ENCODE measurements at places on chromosomes 1 and 21.

DNA sequence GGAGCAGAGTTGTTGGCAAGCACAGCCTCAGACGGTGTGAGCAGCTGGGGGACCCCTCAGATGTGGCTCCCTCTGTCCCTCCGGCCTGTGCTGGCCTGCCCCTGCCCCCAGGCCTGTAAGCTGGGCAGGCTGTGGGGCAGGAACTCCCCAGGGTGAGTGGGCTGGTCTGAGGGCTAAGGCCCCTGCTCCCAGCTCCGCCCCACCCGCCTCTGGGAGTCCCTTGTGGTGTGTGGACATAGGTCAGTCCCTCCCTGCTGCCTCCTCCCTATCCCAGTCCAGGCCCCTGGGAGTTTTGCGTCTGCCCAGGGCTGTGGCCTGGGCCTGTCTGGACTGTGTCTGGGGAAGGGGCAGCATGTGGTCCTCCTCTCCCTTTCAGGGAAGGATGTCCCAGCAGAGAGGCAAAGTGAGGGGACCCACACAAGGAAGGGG, 3.6 kb upstream of the VWA1 start:
- DNase-seq: no peak

DNA sequence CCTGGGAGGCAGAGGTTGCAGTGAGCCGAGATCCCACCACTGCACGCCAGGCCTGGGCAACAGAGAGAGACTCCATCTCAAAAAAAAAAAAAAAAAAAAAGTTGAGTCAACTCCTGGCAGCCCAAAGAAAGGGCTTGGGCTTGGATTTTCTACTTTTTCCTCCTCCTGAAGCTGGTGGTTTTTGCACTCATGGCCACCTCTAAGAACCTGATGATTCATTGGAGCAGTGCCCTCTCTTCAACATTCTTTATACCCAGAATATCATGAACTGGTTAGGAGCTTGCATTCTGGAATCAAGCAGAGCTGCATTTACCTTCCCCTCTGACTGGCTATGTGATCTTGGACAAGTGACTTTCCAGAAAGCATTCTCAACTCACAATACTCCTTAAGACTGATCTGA, 3.5 kb upstream of the ACTA1 start:
- no peak for DNase-seq

GRCh38 chr1:189496768-189497167, 980.9 kb downstream of the BRINP3 start:
- no peak for DNase-seq

DNA sequence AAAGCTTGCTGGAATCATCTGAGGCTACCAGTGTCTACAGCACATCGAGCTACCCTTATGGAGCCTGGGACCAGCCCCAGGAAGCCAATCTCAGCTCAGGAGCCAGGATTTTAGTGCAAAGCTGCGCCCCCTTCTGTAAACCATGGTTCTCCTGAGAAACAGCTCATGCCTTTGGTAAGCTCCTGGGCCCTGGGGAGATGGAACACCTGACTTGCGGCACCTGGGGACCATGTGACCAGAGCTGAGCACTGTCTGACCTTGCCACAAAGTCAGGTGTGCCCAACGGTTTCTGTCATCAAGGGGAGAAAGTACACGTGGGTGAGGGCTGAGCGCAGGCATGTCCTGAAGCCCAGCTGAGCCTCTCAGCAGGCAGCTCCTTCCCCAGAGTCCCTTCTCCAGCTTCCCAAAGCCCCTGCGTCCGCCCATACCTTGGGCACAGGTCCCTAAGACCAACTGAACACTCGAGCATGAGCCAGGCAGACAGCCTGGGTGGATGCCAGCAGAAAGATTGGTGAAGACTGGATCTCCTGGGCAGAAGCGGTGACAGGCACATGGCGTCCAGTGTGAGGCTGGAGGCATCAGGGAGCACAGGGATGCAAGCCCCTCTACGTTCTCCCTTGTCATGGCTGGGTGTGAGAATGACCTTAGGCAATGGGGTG, 57.9 kb upstream of the TENT5B start:
- DNase-seq: no peak

DNA sequence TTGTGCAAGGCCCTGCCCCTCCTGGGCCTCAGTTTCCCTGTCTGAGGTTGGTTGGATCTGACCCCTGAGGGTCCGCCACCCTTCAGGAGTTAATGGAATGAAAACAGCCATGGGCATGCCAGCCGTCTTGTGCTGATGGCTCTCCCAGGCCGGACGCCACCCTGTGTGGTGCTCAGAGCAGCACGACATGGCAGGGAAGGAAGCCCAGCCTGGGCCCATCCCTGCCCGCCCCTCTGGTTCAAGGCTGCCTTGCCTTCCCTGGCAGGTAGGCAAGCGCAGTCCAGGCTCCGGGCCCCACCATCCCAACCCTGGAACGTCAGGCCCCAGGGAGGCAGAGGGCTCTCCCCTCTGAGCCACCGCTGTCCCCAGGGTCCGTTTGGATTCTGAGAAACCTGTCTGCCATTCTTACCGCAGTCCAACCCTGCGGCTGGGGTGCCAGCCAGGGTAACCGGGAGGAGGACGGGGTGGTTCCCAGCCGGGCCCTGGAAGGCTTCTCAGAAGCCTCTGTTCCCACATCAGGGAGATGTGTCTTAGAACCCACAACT, 108.5 kb upstream of the IFFO2 start:
- DNase-seq: no peak

DNA sequence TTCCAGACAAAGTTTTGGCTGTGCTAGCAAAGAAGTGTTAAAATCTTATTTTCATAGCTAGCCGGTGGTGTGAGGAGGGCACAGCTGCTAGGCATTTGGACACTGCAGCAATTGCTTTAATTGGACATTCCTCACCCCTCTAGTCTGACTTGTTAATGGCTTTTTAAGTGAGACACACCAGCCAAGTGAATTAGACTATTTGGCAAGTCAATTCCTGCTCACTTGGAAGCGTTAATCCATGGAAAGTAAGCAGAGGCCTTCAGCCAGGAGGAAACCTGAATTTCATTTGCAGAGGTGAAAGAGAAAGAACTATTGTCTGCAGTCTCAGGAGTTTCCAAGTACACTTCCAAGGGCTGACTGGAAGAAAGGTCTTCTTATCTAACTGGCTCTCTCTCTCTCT, 175.7 kb downstream of the ST6GALNAC3 start:
- no peak for DNase-seq

DNA sequence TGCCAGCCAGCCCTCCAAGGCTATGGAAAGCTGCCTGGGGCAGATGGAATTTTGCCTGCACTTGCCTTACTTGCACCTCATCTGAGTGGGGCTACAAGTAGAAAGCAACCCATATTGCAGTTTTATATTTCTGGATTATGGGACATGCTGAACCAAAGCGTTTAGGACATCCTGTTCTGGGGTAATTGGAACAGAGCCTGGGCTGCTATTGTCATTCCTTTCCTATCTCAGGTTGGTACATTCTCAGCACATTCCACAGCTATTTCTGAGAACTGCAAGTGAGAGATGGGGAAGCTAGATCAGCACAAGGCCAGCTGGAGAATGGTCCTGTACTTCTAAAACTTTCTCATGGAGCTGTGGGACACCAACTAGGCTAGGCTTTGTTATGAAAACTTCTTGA, 713.8 kb downstream of the KCNT2 start:
- no peak for DNase-seq

DNA sequence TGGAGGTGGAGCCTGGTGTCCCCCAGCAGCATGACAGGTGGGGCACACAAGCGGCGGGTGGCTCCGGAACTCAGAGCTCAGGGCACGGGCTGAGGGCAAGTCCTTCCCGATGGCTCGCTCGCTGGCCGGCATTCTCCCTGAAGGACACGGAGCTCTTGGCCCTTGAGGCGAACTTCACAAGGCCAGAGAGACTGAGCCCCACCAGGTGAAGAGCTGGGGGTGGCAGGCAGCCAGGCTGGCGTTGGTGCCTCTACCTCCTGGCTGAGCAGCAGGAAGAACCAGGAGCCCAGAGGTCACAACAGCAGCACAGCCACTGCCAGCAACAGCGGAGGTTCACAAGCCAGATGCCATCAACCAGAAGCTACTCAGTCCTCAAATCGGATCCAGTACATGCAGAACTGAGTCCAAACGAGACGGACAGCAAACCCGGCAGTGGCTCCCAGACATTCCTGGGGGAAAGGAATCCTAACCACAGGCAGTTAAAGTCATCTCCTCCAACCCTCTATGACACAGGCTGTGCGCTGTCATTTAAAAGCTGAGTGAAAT, 54.1 kb downstream of the NPHP4 start:
- no peak for DNase-seq

DNA sequence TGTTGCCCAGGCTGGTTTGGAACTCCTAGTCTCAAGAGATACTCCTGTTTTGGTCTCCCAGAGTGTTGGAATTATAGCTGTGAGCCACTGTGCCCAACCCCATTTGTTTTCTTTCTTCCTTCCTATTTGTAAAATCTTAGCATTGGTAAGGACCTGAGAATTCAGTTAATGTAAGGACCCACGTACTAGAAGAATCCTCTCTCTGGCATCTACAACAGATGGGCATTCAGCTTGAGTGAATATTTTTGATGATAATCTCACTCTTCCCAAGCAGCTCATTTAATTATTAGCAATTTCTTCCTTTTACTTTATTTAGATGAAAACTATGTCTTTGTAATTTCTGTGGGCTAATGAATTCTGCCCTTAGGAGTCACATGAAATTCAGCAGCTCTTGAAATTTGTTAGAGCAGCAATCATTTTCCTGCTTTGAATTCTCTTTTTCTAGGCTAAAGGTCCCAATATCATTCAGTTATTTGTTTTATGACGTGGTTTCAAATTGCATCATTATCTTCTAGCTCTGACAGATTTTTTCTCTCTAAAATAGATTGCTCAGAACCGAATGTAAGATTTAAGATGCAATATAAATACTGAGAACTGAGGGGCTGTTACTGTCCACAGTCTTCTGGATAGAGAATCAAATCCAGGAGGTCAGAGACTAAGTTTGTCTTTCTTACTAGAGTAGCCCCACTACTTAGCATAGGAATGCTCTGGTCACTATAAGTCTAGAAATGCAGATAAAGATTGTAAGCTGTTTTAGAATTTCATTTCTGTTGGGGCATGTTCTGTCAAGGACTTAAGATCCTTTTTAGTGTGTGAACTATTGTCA, 59.4 kb downstream of the EPB41 start:
- no peak for DNase-seq

GRCh38 chr1:89104147-89104546, 21.8 kb downstream of the GBP2 start:
- no peak for DNase-seq

GRCh38 chr1:111707906-111708305, 31.3 kb downstream of the INKA2 start:
- DNase-seq: no peak

All from amniotic stem cell (primary cell).